B cell (primary cell): ENCODE measurements at places on chromosomes 6 and 20. TPM values are rescaled to one million over a fixed set of nuclear protein-coding genes. Genes with fewer than 3 reads are reported as not detected.

CFAP206 gene
- polyA plus RNA-seq: not detected in 2 replicates

SLC26A8 gene
- 0.01 TPM in 1 of 2 replicates, not detected in the other for polyA plus RNA-seq

IL17A gene
- not detected in 2 replicates for polyA plus RNA-seq

BPIFB1 gene
- polyA plus RNA-seq: not detected in 2 replicates

LY6G6D gene
- not detected in 2 replicates for polyA plus RNA-seq

RIMS4 gene
- polyA plus RNA-seq: not detected in 2 replicates

UBE2C gene
- 0.95 and 2.4 TPM in 2 replicates for polyA plus RNA-seq

LY6G6F gene
- polyA plus RNA-seq: 0.32 TPM in 1 of 2 replicates, not detected in the other

SLC22A7 gene
- not detected in 2 replicates for polyA plus RNA-seq

OTOR gene
- polyA plus RNA-seq: not detected in 2 replicates

KHDRBS2 gene
- polyA plus RNA-seq: 8.9 and 12.2 TPM in 2 replicates

PNPLA1 gene
- polyA plus RNA-seq: 0.10 TPM in 1 of 2 replicates, not detected in the other

LTB gene
- 832 and 938 TPM in 2 replicates for polyA plus RNA-seq

TDRD6 gene
- 0.01 TPM in 1 of 2 replicates, not detected in the other for polyA plus RNA-seq

POLH gene
- 8.9 and 14.7 TPM in 2 replicates for polyA plus RNA-seq

FGD2 gene
- 444 and 682 TPM in 2 replicates for polyA plus RNA-seq

ZHX3 gene
- polyA plus RNA-seq: 4.3 TPM in 2 replicates

GJA10 gene
- not detected in 2 replicates for polyA plus RNA-seq

SYNDIG1 gene
- not detected in 2 replicates for polyA plus RNA-seq

KCNB1 gene
- not detected in 2 replicates for polyA plus RNA-seq

ENPP4 gene
- polyA plus RNA-seq: 2.9 and 3.3 TPM in 2 replicates

DNAH8 gene
- 0.63 and 0.69 TPM in 2 replicates for polyA plus RNA-seq

PM20D2 gene
- 7.4 and 10.4 TPM in 2 replicates for polyA plus RNA-seq

HLA-DMB gene
- 655 and 656 TPM in 2 replicates for polyA plus RNA-seq

PLN gene
- not detected in 2 replicates for polyA plus RNA-seq

IL20RA gene
- polyA plus RNA-seq: not detected in 2 replicates

MATN4 gene
- not detected in 2 replicates for polyA plus RNA-seq

F13A1 gene
- 0.43 and 1.7 TPM in 2 replicates for polyA plus RNA-seq
